ENCODE measurements at places on chromosomes 6 and 20.

GRCh38 chr20:38116409-38117165 is 48.5 kb downstream of the TGM2 start:
- H3K27ac ChIP-seq, result no peak overlapping the region
- H3K36me3 ChIP-seq, result no peaks in the 10 kb centered on the region
- H3K4me3 ChIP-seq, result no peak overlapping the region

- peak; percentile 4 for DNase-seq
- H3K27me3 ChIP-seq, result no peaks in the 10 kb centered on the region
- H3K36me3 ChIP-seq, result no peaks in the 10 kb centered on the region
- no peak overlapping the region for H3K27ac ChIP-seq
Measured at GRCh38 chr6:103893141-103893581, 966.6 kb downstream of the HACE1 start.

DNA sequence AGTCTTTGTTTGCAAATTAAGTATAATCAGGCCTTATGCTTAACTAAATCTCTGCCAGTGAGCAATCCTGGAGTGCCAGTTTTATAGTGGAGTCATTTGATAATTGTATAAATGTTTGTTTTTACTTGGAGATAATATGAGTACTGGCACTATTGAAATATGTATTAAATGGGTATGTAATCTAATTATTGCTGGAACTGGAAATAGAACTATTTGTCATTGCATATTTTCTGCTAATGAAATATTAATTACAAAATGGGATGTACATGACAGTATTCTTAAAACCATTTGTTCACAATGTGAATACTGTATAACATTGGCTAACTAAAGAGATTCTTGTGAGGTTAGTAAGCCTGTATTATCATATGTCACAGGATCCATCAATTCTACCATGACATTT is 20.5 kb upstream of the LMBRD1 start:
- H3K27ac ChIP-seq, result no peak overlapping the region
- H3K36me3 ChIP-seq, result no peaks in the 10 kb centered on the region
- H3K27me3 ChIP-seq, result no peaks in the 10 kb centered on the region
- H3K4me1 ChIP-seq, result no peaks in the 10 kb centered on the region
- H3K4me3 ChIP-seq, result no peak overlapping the region
- no peak for DNase-seq

DNA sequence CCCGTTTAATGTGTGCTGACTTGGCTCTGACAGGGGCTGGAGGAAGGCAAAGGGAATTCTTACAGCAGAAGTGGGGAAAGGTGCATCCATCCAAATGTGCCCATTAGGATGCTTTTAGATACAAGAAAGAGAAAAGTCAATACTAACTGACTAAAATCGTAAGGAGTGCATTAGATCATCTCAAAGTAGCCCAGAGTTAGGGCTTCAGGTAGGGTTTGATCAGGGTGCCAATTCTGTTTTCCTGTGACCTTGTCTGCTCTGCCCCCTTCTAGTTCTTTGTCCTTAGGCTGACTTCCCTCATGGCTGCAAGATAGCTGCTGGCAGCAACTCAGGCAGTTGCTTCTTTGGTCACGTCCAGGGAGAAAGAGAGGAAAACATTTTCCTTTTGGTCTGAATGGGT is 240.8 kb downstream of the CDC5L start:
- no peaks in the 10 kb centered on the region for H3K36me3 ChIP-seq
- no peaks in the 10 kb centered on the region for H3K4me1 ChIP-seq
- DNase-seq, result no peak
- H3K27ac ChIP-seq, result no peak overlapping the region
- H3K27me3 ChIP-seq, result peaks cover 4% of the 10 kb centered on the region

- peak overlapping the region; percentile 91 for H3K4me3 ChIP-seq
- peak; percentile 31 for DNase-seq
- no peaks in the 10 kb centered on the region for H3K27me3 ChIP-seq
- H3K27ac ChIP-seq, result no peak overlapping the region
- H3K36me3 ChIP-seq, result no peaks in the 10 kb centered on the region
Measured at GRCh38 chr6:75282706-75283105, 1.9 kb downstream of the TMEM30A start.

- no peaks in the 10 kb centered on the region for H3K36me3 ChIP-seq
- no peak for DNase-seq
- H3K4me1 ChIP-seq, result no peaks in the 10 kb centered on the region
- no peaks in the 10 kb centered on the region for H3K27me3 ChIP-seq
- no peak overlapping the region for H3K4me3 ChIP-seq
Measured at GRCh38 chr20:49964964-49965780, 17.6 kb upstream of the SNAI1 start.

DNA sequence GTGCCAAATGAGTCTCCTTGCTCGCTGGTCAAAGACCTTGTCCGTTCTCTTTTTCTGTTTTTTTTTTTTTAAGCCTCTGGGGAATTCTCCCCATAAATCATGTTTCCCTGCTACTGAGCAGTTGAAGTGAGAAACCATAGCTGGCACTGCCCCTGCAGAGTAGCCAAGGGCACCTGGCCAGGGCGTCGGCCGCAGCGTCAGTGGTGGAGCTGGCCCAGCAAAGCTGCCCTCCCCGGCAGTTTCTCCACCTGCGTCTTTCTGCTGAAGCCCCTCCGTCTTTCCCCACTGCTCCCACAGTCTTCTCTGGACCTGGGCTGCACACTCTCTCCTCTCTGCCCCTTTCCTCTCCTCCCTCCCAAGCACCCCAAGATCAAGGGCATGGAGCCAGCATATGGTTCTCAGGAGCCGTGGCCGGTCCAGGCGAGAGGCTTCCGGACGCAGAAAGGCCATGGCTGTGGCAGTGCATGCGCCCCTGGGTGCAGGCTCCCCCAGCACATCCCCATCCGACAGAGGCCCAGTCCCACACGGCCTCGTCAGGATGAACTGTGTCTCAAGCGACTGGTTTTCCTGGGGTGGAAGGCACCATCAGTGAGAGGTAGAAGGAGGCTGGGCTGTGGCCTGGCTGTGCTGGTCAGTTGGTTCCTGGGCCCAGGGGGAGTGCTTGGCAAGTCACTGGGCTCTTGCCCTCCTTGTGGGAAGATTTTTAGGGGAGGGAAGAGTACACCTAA is 218.1 kb downstream of the ERMARD start:
- DNase-seq, result no peak
- H3K27me3 ChIP-seq, result no peaks in the 10 kb centered on the region
- no peak overlapping the region for H3K4me3 ChIP-seq
- H3K27ac ChIP-seq, result no peak overlapping the region
- H3K4me1 ChIP-seq, result no peaks in the 10 kb centered on the region

DNA sequence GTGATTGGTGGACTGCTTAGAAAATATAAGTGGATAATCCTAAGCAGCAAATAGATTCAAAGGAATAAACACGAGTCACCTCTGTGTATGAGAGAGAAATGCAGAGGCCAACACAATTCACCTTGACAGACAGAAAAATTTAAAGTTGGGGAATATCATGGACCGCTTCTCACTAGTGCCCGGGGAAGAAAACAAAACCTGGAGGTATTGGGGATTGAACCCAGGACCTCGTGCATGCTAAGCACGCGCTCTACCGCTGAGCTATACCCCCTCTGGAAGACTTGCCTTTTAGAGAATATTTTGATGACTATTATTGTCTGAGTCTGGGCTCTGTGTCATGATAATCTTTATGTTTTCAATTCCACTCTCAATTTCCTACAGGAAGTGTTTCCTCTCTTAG is 111.9 kb downstream of the TRIM27 start:
- no peaks in the 10 kb centered on the region for H3K4me1 ChIP-seq
- H3K27ac ChIP-seq, result no peak overlapping the region
- no peak overlapping the region for H3K4me3 ChIP-seq
- H3K27me3 ChIP-seq, result peaks cover 40% of the 10 kb centered on the region
- peak; percentile 8 for DNase-seq
- H3K36me3 ChIP-seq, result no peaks in the 10 kb centered on the region

- peaks cover 2% of the 10 kb centered on the region for H3K36me3 ChIP-seq
- H3K4me1 ChIP-seq, result peaks cover 27% of the 10 kb centered on the region
- no peak overlapping the region for H3K4me3 ChIP-seq
- no peak for DNase-seq
- peak overlapping the region; percentile 14 for H3K27ac ChIP-seq
Measured at GRCh38 chr6:149852180-149852579, 12.0 kb downstream of the LRP11 start.

GRCh38 chr6:53878808-53879207 is 84.0 kb downstream of the LRRC1 start:
- H3K4me3 ChIP-seq, result no peak overlapping the region
- DNase-seq, result no peak
- H3K36me3 ChIP-seq, result no peaks in the 10 kb centered on the region
- H3K27ac ChIP-seq, result no peak overlapping the region
- no peaks in the 10 kb centered on the region for H3K27me3 ChIP-seq

DNA sequence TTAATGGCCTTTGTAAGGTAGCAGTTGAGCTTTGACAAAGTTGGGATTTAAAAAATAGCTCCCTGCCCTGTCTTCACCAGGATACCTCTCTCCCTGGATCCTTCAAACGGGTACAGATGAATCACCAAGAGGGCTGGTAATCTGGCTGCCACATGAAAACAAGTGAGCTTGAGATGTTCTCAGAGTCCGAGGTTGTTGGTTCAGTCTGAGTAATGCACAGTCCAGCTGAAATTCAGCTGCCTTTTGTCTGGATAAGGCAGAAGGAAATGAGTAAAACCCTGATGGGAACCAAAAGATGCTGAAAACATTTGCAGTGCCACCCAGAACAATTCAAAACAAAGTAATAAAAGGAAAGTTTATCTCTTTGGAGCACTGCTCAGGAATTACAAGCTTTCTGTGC is 86.8 kb downstream of the GJA1 start:
- DNase-seq, result peak; percentile 89
- H3K27ac ChIP-seq, result peak overlapping the region; percentile 75
- H3K4me1 ChIP-seq, result peaks cover 5% of the 10 kb centered on the region
- H3K4me3 ChIP-seq, result peak overlapping the region; percentile 25
- H3K27me3 ChIP-seq, result no peaks in the 10 kb centered on the region

- H3K4me1 ChIP-seq, result no peaks in the 10 kb centered on the region
- H3K36me3 ChIP-seq, result no peaks in the 10 kb centered on the region
- no peak for DNase-seq
- no peaks in the 10 kb centered on the region for H3K27me3 ChIP-seq
- no peak overlapping the region for H3K4me3 ChIP-seq
- H3K27ac ChIP-seq, result no peak overlapping the region
Measured at GRCh38 chr6:165222315-165223025, 86.9 kb downstream of the C6orf118 start.

- no peak overlapping the region for H3K27ac ChIP-seq
- no peaks in the 10 kb centered on the region for H3K4me1 ChIP-seq
- H3K4me3 ChIP-seq, result no peak overlapping the region
- H3K27me3 ChIP-seq, result peaks cover 8% of the 10 kb centered on the region
- no peak for DNase-seq
- no peaks in the 10 kb centered on the region for H3K36me3 ChIP-seq
Measured at GRCh38 chr6:89430201-89430962, 2.6 kb upstream of the ANKRD6 start.

- DNase-seq, result peak; percentile 76
- no peaks in the 10 kb centered on the region for H3K36me3 ChIP-seq
Measured at GRCh38 chr6:34630040-34630439, 66.5 kb downstream of the ILRUN start.

GRCh38 chr6:103675807-103676406 is 1183.8 kb downstream of the HACE1 start:
- H3K4me3 ChIP-seq, result no peak overlapping the region
- no peak overlapping the region for H3K27ac ChIP-seq
- H3K4me1 ChIP-seq, result no peaks in the 10 kb centered on the region
- H3K27me3 ChIP-seq, result no peaks in the 10 kb centered on the region
- no peaks in the 10 kb centered on the region for H3K36me3 ChIP-seq

DNA sequence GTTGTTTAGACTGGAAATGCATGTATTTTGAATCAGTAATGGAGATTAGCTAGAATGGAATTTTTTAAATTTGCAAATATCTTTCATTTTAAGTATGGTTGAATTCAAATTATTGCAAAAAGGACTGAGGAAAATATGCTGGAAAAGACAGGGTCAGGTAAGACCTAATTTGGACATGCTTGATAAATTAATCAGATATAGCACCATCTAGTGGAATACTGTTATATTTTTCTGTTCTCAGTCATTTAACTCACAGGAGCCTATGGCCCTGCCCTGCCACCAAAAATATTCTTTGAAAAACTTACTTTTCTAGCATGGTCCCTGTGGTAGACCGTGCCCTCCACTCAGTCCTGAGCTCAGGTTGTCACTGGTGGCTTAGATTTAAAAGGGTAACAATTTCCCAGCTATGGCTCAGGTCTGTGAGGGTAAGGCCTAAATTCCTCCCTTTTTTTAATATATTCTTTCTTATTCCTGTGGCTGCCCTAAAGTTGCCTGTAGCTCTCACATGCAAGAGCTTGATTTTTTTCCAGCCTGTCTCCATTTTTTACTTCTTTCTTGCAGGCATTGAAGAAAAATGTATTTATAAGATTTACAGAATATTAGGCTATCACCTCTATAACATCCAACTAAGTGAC is 25.3 kb upstream of the KIAA1586 start:
- H3K36me3 ChIP-seq, result no peaks in the 10 kb centered on the region
- no peak overlapping the region for H3K27ac ChIP-seq
- H3K4me3 ChIP-seq, result no peak overlapping the region
- no peaks in the 10 kb centered on the region for H3K4me1 ChIP-seq
- DNase-seq, result peak; percentile 73

DNA sequence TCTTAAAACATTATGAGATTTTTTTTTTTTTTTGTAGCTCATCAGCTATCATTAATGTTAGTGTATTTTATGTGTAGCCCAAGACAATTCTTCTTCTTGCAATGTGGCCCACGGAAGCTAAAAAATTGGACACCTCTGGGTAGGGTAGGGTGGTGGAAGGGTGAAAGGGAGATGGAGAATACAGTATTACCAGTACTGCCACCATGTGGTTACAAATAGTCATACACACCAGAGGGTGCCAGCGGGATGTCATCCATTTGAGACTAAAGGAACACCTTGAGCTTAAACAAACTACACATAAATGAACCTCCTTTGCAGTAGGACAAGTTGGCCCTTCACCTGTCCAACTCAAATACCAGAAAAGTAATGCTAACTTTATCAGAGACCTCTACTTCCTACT is 601.9 kb downstream of the HTR1B start:
- no peak for DNase-seq
- no peak overlapping the region for H3K4me3 ChIP-seq
- H3K27me3 ChIP-seq, result no peaks in the 10 kb centered on the region
- H3K36me3 ChIP-seq, result no peaks in the 10 kb centered on the region
- H3K4me1 ChIP-seq, result no peaks in the 10 kb centered on the region
- H3K27ac ChIP-seq, result no peak overlapping the region

GRCh38 chr6:152441902-152442301 is 195.3 kb downstream of the SYNE1 start:
- no peaks in the 10 kb centered on the region for H3K27me3 ChIP-seq
- no peak overlapping the region for H3K4me3 ChIP-seq
- no peak for DNase-seq
- no peaks in the 10 kb centered on the region for H3K36me3 ChIP-seq

GRCh38 chr6:10210052-10210451 is 204.8 kb downstream of the TFAP2A start:
- H3K36me3 ChIP-seq, result no peaks in the 10 kb centered on the region
- H3K4me1 ChIP-seq, result no peaks in the 10 kb centered on the region
- H3K4me3 ChIP-seq, result no peak overlapping the region

GRCh38 chr20:54140067-54140466 is 33.7 kb downstream of the CYP24A1 start:
- H3K27ac ChIP-seq, result no peak overlapping the region
- no peak for DNase-seq
- no peaks in the 10 kb centered on the region for H3K4me1 ChIP-seq
- no peaks in the 10 kb centered on the region for H3K36me3 ChIP-seq
